CD4-positive, alpha-beta T cell treated with Interleukin-4 for 1 hour (primary cell): ENCODE measurements at places on chromosomes 7 and 10.
A peak's percentile ranks its signal among the peaks of the same experiment; 100 is the strongest.

DNA sequence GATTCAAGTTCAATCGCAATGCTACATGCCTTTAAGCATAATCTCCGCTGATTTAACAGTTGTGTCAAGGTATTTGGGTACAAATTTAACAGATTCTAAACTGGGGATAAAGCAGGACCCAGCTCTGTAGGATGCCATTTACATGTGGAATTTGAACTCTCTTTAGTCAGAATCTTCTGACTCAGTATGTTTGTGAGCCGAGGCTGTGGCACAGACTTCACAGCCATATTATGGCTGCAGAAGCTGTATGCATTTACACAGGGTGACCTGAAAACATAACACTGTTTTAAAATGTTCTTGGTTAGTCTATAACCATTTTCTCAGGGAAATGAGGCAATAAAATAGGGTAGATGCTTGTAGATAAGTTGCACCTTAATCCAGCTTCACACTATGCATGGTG, 8.7 kb downstream of the PDLIM1 start:
- no peak for DNase-seq

- DNase-seq = peak; percentile 46
Observed at GRCh38 chr10:112532189-112532588, 85.2 kb downstream of the VTI1A start.

GRCh38 chr10:16519250-16519907, 2.3 kb downstream of the C1QL3 start:
- no peak for DNase-seq

- no peak for DNase-seq
Observed at GRCh38 chr10:79298403-79299244, 48.6 kb upstream of the PPIF start.

- DNase-seq = no peak
Observed at GRCh38 chr10:62155054-62155680, 113.5 kb downstream of the RTKN2 start.

- no peak for DNase-seq
Observed at GRCh38 chr10:73809061-73809818, 2.2 kb downstream of the NDST2 start.

- DNase-seq = no peak
Observed at GRCh38 chr10:124168991-124169802, 75.8 kb upstream of the CHST15 start.

DNA sequence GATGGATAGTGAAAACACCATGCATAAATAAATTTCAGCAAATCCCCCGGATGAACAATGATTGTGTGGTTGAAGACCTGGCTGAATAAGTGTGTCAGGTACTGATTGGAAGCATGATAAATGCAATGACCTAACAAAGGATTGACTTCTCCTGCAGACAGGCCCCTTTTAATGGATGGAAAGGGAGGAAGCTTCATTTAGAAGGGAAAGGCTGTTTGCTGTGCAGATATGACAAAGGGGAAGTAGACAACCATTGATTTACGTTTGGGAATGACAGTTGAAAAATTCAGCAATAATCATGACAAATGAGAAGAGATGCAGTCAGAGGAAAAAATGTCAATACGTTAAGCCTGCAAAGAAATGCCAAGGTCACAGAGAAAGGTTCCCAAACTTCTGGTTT, 503.8 kb downstream of the LRMDA start:
- no peak for DNase-seq

GRCh38 chr7:30909431-30909830, 2.2 kb upstream of the AQP1 start:
- DNase-seq = no peak

DNA sequence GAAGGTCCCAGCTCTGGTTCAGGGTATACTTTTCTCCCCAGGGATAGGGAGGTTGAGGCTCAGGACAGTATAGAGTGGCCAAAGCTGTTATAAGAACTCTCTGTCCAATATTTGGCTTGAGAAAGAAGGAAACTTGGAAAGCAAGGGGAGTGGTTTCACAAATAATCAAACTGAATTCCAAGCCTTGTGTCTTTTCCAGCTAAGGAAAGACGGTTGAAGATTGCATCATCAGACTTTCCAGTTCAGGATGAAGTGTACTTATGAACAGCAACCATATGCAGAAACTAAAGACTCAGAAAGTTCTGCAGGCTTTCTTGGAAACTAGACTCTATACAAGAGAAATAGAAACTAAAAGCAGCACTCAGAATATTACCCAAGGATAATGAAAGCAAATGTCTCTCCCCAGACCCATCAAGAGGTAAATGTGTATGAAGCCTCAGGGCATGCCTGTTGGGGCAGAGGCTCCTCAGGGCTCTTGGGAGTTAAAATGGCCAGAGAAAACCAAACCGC, 46.4 kb downstream of the RAMP3 start:
- DNase-seq = peak; percentile 15

DNA sequence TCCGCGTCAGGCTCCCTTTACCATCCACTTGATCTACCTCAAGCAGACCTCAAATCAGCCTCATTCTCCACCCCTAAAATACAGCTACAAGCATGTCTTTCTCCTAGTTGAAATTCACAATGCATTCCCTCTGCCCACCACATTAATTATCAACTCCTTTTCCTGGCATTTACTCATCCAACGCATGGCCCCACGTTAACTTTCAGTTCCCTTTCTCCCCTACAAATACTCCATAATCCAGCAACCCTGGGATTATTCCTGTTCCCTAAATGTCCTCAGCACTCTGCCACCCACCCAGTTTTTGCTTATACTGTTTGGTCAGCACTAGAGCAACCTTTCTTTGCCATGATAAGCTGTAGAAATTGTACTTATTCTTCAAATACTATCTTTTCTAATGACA, 5.7 kb upstream of the VIM start:
- no peak for DNase-seq

DNA sequence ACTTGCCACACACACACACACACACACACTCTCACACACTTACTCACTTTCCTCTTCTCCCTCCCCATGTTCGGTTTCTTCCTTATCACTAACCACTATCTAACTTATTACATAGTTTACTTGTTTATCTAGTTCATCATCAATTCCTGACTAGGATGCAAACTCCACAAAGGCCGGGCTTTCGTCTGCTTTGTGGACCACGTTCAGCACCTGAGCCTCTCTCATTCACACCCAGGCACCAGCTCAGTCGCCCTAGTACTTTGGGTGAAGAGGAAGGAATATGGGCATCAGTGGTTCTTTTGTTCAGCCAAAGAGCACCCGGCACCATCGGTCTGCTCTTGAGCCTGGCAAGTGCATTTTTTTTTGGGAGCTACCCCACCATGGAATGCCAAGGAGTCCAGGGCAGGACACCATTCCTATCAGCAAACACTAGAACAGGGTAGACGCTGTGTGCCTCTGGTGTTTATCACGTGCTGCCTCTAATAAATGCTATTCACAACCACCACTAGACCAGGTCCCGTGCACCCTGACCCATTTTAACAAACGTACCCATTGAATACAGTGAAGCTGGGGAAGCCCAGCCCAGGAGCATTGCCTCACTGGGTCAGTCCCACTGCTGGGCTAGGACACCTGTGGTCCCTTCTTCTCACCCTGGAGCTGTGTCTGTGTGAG, 2.2 kb downstream of the C10orf67 start:
- peak; percentile 23 for DNase-seq

DNA sequence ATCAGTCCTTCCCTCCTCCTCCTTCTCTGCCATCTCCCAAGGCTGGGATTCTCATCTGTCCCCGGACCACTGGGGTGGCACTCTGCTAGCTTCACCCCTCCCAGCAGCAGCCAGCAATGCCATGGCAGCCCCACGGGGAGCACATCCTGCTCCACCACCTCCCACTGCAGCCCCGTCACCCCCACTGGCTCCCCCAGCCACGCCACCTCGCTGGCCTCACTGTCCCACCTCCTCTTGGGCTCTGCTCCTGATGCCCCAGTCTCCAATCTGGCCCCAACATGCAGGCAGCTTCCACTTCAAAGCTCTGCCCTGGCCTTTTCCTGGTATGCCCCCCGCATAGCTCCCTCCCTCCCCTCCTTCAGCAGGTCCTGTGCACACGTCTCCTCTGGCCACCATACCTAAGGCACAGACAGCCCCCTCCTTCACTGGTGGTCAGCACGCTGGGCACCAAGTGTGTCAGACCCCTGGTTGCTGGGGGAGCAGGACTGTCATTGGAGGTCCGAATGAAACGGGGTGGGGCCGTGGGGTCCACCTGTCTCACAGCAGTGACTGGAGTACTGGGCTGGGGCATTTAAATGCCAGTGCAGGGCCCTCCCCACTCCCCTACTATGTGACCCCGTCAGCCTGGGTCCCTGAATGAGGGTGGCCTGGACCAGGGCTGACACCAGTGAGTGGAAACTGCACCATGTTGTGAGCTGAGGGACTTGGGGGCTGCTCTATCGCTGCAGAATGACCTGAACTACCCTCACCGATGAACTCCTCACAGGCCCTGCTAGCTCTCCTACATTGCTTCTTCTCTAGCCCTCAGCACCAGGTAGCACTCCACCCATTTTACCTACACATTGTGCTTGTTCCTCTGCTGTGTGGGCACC, 38.7 kb downstream of the RASGEF1A start:
- peak; percentile 8 for DNase-seq

GRCh38 chr10:119227825-119228224, 20.5 kb downstream of the GRK5 start:
- no peak for DNase-seq

GRCh38 chr7:12961910-12962480, 274.6 kb downstream of the ARL4A start:
- no peak for DNase-seq

DNA sequence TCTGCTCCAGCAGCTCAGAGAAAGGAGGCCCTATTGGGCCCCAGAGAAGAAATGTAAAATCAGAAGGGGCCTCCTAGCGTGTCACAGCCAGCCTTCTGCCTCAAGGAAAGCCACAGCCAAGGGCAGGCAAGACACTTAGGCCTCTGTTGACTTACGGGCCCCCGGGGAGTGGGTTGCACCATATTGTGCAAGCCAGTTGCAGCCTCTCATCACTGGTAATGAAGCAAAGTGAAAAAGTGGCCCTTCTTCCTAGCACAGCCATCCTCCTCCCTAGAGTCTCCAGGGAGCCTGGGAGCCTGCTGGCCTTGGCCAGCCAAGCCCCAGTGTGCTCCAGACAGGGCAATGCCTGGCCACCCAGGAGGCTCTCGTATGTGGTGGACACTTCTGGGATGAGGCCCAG, 56.2 kb upstream of the GDF10 start:
- DNase-seq = no peak

DNA sequence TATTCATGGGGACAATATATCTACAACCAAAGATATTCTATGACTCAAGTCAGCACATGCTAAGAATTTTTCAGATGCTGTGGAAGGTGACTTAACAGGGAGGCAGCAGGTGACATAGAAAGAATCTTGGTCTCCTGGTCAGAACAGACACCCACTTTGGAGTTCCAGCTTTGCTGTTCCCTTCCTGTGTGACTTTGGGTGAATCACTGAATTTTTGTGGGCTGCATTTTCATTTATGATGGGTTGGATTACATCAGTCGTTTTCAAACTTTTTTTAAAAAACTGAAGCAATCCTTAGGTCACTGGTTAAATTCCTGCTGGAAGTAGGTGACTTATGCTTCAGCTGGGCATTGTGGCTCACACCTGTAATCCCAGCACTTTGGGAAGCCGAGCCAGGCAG, 24.9 kb downstream of the RGR start:
- DNase-seq = no peak

- no peak for DNase-seq
Observed at GRCh38 chr10:104109908-104110662, 11.9 kb upstream of the SFR1 start.

DNA sequence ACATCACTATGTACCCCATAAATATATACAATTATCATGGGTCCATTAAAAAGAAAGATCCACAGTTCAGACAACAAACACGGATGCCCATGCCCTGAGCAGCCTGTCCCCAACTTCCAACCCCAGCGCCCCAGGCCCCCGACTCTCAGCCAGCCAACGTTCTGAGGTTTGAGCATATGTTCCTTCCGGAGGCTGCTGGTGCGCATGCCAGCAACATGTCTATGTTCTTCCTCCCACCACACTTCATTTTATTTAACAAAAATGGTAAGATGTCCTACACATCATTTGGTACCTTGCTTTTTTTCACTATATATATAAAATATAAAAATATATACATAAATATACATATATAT, 250.9 kb downstream of the MAD1L1 start:
- DNase-seq = no peak

- no peak for DNase-seq
Observed at GRCh38 chr10:116608686-116609594, 11.8 kb upstream of the PNLIPRP2 start.

DNA sequence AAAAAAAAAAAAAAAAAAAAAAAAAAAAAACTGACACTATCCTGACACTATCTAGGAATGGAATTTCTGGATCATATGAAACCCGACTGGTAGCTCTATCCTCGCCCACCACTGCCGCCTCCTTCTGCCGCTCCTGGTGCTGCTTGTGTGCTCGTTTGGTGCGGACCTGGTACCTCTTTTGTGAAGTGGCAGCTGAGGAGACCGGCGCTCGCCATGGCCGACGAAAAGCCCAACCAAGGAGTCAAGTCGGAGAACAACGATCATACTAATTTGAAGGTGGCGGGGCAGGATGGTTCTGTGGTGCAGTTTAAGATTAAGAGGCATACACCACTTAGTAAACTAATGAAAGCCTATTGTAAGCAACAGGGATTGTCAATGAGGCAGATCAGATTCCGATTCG, 130.6 kb downstream of the SEPTIN14 start:
- DNase-seq = no peak

- peak; percentile 59 for DNase-seq
Observed at GRCh38 chr10:72088889-72089575, 681 bp upstream of the SPOCK2 start.

DNA sequence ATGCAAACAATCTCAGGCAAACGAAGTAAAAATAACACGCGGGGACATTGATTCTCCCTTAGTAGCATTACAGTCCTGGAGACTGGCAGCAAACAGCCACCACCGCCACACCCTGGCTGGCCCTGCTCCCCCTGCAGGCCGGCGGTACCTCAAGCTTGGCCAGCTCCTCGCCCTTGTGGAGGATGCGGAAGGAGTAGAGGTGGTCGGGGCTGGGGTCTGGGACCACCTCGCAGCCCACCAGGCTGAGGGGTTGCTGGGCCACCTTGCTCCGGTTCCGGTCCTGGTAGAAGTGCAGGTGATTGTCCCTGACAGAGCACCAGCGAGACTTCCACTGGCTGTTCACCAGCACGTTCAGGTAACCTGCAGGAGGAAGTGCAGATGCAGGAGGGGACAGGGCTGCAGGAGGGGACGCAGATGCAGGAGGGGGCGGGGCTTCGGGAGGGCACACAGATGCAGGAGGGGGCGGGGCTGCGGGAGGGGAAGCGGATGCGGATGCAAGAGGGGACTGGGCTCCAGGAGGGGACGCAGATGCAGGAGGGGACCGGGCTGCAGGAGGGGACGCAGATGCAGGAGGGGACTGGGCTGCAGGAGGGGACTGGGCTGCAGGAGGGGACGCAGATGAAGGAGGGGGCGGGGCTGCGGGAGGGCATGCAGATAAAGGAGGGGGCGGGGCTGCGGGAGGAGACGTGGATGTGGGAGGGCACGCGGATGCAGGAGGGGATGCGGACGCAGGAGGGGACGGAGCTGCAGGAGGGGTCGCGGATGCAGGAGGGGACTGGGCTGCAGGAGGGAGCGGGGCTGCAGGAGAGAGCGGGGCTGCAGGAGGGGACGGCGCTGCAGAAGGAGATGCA, 65.7 kb downstream of the VWA2 start:
- peak; percentile 68 for DNase-seq
